Iris pigment epithelial cell (primary cell): ENCODE measurements at places on chromosomes 2 and 18.

DNA sequence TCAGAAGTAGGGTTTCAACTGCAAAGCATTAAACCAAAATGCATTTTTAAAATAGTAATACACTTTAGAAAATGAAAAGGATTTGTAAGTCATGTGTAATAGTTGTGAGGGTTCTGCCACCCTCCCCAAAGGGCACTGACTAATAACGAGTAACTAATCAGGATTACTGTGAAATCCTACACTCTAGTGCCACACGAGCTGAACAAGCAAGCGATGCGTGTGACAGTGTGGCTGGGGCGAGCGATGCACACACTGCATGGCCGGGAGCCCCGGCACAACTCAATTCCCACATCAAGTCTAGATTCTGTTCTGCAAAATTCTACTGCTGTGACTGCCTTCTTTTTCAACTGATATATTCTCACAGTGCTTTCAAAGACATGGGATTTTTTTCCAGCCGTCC, 156.4 kb downstream of the SEPTIN10 start:
- DNase-seq = no peak

DNA sequence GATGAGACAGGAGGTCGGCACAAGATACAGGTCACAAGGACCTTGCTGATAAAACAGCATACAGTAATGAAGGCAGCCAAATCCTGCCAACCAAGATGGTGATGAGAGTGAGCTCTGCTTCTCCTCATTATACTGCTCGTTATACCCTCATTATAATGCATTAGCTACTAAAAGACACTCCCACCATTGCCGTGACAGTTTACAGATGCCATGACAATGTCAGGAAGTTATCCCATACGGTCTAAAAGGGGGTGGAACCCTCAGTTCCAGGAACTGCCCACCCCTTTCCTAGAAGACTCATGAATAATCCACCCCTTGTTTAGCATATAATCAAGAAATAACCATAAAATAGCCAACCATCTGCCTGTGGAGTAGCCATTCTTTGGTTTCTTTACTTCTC, 224.2 kb downstream of the RBM43 start:
- no peak for DNase-seq

DNA sequence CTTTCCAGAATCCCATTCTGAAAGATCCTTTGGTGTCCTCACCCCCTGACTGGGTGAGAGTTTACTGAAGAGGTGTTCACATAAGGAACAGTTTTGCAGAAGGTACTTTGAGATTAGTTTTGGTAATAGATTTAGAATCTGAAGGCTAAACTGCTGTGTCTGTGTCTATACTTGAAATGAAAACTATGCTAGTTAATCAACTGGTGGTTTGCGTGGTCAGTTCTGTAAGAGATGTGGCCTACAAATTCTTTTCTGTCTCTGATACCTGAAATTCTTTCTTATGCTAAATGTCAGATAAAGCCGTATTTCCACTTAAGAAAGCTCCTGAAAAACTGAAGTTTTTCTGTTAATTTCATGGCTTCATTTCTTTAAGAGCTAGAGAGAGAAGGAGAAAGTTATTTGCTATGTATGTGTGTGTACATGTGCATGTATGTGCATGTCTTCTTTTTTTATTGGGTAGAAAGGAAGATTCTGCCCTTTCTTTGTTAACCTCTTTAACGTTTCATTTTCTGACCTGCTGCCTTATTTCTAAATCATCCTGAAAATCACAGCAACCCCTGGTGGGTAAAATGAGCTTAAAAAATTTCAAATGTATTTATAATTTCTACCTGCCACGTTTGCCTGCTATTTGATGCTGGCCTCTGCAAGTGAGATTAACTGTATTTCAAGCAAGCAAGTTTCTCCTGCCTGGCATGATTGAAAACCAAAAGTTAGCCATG, 552.0 kb upstream of the NRP2 start:
- DNase-seq = peak; percentile 5

GRCh38 chr18:78144669-78145068, 834.9 kb upstream of the SALL3 start:
- DNase-seq = no peak

DNA sequence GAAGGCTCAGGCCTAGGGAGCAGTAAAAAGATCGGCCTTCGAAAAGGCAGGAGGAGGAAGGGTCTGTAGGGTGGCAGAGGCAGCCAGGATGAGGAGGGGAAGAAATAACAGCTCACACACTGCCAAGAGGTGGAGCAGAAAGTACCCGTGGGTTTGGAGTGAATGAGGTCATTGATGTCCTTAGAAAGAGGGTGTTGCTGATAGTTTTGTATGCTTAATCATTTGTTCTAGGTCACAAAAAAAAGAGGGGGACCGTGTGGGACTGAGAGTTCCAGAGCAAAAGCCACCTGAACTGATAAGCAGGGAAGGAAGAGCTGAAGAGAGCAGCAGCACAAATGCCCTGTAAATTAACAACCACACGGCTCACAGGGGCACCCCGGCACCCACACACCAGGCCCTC, 140.4 kb downstream of the FAM161A start:
- no peak for DNase-seq
